Left kidney (tissue), 8 donors: ENCODE measurements at places on chromosomes 13 and 19.
A peak's percentile ranks its signal among the peaks of the same experiment; 100 is the strongest.

GRCh38 chr19:47351548-47351947 lies 2.4 kb downstream of the DHX34 start:
- DNase-seq, result no peak

- DNase-seq, result no peak
Measured at GRCh38 chr13:43291287-43292060, 268.1 kb downstream of the DNAJC15 start.

- peak; percentile 77 for DNase-seq
Measured at GRCh38 chr19:38229585-38230073, 5.6 kb upstream of the DPF1 start.

DNA sequence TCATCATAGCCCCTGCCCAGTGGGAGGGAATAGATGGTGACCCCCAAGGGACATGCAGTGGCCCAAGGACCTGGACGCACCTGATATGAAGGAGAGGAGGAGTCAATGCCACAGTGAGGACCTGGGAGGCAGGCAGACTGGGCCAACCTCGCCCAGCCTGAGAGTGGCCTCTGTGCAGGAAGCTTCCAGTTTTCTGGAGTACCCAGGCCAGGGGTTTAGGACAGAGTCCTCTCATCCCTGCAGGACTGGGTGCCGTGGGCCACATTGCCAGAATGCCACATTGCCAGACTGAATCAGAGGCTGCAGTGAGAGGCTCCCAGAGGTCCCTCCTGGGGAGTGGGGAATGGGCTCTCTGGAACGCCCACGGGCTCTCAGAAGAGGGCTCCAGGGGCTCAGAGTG lies 82.9 kb upstream of the VSTM2B start:
- no peak for DNase-seq

- DNase-seq, result no peak
Measured at GRCh38 chr19:38781058-38781457, 7.7 kb upstream of the LGALS7 start.

DNA sequence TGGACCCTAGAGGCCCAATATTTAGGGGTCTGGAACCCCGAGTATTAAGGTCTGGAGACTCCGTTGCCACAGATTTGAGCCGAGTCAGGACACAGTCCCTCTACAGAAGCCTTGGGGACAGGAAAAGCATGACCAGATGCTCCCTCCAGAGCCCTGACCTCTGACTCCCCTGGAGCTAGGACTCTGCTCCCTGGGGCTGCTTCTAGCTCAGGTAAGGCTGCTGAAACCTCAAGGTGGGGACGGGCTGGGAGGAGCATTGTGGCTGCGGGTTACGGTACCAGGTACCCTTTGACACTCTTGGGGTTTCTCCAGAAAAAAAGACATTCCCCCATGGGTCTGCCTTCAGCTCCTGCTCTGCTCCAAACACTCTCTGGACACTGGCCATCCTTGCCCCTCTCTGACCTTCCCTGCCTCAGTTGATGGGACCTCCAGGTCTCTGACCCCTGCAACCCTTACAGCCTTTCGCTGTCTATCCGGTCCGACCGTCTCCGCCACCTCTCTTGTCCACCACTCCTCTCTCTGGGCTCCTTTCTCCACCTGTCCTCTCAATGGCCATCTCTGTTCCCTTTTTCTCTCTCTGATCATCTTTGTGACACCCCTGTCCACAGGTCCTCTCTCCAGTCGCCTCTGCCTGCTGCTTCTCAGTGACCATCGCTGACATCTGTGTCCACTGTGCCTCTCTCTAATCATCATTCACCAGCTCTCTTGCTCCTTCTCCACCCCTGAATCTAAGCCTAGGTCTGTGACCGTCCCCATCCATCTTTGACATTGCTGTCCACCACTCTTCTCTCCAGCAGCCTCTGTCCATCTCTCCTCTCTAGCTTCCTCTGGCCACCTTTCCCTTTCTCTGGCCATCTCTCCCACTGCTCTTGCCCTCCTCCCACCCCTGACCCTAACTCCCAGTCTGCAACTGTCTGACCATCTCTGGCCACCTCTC lies 1.4 kb downstream of the LRFN3 start:
- no peak for DNase-seq

GRCh38 chr13:94859811-94860210 lies 147.5 kb upstream of the SOX21 start:
- no peak for DNase-seq

DNA sequence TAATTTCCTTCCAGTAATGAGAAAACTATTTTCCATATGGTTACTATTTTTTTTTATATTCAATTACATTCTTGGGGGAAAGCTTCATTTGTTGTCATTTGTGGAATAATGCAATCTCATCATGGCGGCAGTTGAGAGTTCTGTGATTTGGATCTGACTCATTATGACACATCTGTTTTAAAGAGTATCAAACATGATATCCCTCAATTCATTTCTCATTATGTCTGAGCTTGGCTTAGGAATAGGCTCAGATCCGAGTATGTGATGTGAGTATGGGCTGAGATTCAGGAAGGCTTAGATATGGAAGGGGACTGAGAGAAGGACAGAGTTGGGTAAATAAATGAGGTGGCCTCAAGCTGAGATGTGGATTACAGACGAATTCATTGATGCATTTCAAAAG lies 64.4 kb downstream of the POSTN start:
- DNase-seq, result no peak

DNA sequence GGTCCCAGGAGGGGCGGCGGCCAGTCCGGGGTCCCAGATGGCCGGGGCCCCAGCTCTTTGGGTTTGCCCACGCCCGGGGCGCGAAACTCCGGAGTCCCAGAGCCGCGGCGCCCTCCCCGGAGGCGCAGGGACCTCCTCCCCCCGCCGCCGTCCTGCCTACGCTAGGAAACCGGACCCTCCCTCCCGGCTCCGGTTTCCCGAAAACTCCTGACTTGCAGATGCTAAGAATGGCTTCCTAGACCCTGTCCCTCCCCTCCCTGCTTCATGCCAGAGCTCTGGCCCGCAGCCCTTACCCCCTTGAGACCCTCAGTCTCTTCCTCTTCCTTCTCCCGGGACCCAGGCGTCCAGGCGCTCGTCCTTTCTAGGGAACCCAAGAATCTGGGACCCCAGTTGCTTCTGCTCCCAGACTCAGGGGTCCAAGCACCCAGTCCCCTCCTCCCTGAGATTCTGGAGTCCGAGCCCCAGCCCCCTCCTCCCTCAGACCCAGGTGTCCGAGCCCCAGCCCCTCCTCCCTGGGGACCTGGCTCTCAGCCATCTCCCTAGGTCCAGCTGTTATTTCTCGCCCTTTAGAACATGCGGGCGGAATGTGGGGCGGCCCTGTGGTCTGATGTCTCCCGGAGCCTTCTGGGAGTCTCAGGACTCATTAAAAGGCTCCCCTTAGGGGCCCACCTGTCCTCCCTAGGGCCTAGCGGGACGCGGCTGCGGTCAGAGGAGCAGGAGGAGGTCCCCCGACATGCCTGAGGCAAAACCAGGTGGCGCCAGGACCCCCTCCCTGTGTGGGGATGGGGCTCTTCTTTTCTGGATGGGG lies at the start of gene MYBPC2:
MYBPC2 (plus strand) TSS at position 672 of the 808 bp plus-strand sequence; CDS start at position 734, 62 bp downstream.
- DNase-seq, result peak; percentile 63

DNA sequence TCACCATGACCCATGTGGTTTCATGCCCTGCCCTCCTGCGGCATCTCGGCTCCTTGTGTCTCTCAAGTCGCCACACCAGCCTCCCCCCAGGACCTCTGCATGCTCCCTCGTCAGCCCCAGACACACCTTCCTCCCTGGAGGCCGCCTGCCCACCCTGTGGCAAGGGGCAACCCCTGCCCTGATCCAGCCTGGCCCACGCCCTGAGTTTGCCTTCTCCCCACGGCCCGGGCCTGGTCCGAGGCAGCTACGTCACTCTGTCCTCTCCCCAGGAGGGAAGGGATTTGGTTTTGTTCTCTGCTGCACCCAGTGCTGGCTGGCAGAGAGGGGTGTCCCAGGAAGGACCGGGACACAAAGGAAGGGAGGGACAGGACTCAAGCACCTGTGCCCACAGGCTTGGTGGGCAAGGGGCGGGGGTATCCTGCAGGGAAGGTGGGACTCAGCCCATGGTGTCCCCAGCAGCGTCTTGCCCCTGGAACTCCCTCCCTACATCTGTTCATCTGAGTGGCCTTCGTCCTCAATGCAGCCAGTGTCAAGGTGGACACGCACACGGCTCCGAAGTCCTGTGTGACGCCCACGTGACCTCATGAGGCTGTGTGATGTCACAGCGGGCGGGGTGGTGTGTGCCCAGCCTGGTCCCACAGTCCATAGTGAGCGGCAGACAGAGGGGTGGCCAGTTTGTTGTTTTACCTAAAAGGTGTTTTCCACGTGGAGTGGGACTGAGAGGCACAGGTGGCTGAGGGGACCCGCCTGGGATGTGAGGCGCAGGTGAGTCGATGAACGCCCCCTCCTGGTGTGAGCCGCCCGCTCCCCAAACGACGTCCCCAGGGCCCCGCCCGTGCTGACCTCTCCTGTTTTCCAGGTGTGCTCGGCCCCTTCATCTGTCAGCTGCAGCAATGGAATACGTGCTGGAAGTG lies at the start of gene TEX29:
TEX29 (plus strand) TSS at position 645 of the 914 bp plus-strand sequence; CDS start at position 894, 249 bp downstream.
- no peak for DNase-seq

GRCh38 chr13:44667943-44668342 lies 91.8 kb upstream of the TSC22D1 start:
- DNase-seq, result peak; percentile 25

- no peak for DNase-seq
Measured at GRCh38 chr19:47512948-47513319, 1.9 kb downstream of the NAPA start.
